ENCODE measurements at places on chromosomes 7 and 10. TPM values are rescaled to one million over a fixed set of nuclear protein-coding genes. Genes with fewer than 3 reads are reported as not detected.

DNA sequence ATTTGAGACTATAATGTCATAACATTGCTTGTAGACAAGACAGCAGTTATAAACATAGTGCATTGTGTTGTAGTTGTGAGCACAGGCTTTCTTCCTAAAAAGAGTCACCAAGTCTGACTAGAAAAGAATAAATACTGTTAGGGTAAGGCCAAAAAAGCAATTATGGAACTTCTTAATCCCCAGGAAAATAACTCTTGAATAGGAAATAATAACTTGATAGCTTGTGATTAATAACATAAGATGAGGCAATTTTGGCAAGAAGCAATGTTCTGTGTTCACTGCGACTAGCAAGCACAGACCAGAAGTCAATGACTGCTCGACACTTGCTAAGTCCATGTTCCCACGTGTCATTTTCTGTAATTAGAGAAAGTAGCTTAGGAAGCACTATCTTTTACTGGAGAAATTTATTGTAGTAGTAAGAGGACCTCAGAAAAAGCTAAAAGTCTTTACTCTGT is 97.1 kb downstream of the AGMO start:
- no peak for DNase-seq

GRCh38 chr7:16524332-16524731 is 2.3 kb upstream of the LRRC72 start:
- DNase-seq = no peak

GRCh38 chr7:38199154-38199553 is 21.1 kb downstream of the STARD3NL start:
- DNase-seq = no peak

DNA sequence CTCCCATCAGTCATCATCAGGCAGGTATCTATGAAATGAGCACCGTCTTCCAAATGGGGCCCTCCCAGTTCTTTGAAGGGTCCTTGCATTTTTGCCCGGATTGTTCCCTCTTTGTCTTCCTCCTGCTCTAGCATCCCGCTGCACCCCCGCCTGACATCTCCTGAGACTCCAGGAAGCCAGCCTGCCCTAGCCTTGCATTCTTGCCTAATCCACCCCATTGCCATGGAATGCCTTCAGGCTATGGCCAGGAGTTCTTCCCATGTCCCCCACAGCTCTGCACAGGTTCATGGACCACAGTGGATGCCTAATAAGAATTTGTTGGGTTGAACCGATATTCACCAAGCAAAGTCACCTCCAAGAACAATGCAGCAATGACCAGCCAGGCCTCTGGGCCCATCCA is 62.1 kb downstream of the ZMIZ1 start:
- DNase-seq = no peak

DNA sequence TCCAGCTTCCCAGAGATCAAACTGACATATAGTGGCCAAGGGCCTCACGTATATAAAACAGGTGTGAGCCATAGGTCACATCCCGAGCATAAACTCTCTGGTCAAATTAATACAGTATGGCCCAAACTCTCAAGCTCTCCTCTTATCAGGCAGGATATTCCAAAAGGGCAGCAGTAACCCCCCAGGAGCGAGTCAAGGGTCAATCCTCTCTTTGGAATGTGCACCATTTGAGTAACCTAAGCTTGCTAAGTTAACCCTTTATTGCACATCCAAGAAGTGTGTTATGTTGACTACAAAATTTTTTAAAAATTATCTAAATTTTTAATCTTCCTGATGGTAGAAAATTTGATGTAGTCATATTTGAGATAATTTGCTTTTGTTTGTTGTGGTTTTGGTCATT is 4.5 kb upstream of the TRIM24 start:
- no peak for DNase-seq

DNA sequence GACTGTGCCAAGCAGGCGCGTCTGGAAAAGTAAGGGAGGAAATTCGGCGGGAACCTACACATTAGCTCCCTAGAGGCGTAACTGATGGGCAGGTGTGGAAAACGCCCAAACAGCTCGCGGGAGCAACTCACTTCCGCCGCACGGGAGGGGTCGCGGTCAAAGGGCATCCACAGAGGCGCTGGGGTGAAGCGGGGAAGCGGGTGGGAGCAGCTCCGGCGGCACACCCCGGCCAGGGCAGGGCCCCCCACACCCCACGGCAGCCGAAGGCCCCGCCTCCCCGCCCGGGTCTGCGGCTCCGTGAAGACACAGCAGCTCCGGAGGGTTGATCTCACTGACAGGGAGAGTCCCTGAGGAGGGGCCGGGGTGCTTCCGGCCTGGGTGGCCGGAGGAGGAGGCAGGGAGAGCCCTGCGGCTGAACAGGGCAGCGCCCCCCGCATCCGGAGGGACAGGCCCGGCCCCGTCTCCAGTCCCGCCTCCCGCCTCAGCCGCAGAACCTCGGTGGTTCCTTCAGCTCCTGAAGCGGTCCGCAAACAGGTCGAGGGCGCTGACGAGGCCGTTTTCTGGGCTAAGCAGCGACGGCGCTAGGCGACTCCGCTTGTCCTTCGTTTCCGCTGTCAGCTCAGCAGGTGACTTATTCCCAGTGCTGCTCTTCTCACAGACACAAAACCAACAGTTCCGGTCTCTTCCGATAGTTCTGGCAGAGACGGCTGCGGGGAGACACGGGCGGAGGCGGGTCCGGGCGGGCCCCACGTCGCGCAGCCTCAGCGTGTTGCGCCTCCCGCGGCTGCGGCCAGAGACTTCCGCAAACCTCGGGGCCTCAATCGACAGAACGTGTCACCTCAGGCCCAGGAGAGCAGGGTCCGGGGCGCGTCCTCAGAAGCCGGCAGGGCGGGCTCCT is 276.1 kb downstream of the DNAJB6 start:
- no peak for DNase-seq

DNA sequence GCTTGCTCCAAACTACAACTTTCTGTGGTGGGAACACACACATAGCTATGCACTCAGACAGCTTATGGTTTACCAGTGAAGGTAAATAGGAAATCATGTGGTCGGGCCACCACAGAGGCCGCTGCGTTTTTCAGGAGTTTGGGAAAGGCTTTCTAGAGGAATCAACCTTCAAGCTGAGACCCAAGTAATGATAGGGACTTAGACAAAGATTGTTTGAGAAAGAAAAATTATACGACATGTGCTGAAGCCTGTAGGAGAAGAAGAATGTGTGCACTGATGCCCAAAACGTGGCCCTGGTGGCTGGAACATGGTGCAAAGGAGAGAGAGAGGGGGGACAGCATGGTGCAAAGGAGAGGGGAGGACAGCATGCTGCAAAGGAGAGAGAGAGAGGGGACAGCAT is 61.2 kb upstream of the VIPR2 start:
- DNase-seq = no peak

DNA sequence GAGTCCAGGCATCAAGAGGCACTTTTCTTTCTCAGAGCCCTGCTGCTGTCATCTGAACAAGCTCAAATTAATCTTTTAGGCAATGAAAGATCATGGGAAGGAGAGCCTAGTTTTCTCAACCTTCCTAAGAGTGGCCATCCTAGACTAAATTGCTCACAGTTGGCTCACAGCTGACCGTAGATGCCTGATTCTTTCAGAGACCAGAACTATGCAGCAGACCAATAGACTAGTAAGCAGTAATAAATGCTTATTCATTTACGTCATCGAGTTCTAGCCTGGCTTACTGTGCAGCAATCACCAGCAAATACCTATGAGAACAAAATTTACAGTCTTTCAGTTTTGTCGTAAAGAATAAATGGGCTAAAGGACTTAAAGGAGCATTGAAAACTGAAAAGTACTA is 602.9 kb upstream of the GHITM start:
- DNase-seq = no peak

- no peak for DNase-seq
Measured at GRCh38 chr10:86362586-86363183, 3.9 kb downstream of the GRID1 start.

DNA sequence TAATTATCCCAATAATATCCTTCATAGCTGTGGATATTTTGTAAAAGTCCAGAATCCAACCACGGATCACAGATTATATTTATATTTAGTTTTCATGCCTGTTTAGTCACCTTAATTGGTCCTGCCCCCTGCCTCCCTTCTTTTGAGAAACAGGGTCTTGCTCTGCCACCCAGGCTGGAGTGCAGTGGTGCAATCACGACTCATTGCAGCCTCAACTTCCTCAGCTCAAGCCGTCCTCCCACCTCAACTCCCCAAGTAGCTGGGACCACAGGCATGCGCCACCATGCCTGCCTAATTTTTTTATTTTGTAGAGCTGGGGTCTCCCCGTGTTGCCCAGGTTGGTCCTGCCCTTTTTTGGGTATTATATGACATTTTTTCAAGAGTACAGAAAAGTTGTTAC is 129.4 kb downstream of the KAT6B start:
- no peak for DNase-seq

GRCh38 chr10:51079331-51079730 is 5.0 kb downstream of the PRKG1 start:
- no peak for DNase-seq

DNA sequence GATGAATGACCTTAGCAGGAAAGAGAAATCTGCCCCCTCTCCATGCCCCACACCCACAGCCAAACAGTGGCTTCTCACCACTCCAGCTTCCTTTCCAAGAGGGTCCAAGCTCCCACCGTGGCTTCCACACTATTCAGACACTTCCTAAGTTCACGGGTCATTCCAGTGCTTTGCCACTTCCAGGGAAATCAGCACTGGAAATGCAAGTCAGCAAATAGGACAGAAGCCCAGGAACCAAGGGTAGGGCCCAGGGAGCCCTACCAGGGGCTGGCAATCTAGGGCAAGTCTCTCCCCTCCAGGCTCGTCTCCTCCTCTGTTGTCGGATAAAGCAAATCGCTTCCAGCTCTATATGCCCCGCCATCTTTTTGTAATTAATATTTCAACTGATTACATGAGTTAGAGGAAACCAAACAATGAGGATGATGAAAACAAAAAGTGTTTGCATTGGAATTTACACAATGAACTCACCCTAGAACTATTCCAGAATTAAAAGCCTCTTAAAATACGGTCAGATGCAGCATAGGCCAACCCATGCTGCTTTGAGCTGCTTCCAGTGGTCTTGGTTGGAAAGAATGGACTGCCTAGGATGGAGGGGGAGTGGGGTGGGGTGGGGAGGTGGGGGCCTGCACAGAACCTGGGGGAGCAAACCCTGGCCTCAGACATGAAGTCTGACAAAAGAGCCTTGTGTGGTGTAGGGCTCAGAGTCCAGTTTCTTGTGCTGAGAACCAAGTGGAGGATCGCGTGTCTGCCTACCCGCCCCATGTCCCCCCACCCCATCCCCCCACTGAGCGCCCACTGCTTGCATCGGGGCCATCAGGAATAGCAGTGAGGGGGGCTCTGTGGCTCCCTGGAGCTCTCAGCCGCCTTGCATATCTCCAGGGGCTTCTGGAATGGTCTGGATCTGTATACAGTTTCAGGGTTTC is 74.6 kb upstream of the CPXM2 start:
- DNase-seq = no peak

DNA sequence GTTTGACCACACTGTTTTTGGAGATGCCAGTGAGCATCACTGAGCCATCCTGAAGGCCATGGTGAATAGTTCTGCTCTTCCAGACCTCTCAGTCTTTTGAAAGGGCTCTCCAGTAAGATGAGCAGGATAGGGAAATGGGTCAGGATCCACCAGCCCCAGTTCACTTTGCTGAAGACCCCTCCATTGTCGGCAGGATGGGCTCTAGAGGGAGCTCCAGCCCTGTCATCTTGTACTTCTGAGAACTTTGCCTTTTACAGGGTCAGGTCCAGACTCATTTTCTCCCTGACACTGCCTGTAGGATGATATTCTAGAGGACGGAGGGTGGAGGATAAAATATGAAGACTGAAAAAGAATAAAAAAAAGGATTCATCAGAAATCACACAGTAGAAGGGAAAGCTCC is 13.1 kb downstream of the LHFPL3 start:
- DNase-seq = no peak

DNA sequence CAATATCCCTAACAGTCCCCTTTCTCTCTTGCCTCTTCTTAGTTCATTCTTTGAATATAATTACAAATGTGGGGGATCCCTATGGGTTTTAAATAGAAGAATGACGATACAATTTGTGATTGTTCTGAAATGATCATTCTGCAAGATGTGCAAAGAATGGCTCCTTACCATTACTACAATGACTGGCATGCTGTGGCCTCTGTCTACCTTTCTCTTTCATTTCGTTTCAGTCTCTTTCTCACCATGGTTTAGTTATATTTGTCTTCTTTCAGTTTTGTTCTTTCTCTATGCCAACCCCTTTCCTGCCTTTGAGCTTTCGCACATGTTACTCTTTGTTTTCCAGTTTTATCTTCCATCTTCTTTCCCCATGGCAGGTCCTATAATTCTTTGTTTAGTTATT is 176.5 kb downstream of the SUGCT start:
- DNase-seq = no peak

DNA sequence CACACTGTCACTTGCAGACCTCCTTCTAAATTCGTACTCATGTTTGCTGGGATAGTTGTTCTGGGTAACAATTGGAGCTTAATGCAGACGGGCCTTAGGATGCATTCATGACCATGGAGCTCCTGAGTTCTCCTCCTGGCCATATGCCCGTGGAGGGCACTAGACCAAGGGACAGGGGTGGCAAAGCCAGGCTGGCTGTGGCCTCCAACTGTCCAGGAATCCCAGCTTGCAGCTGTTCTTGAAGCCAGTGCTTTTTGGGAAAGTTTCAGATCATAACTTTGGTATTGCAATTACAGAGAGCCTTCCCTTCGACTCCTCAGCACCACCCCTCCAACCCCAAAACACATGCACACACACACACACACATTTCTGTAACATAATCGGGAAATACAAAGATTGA is 30.6 kb downstream of the ANTXRL start:
- no peak for DNase-seq

Gene PDE6C
- polyA plus RNA-seq = 0.78 TPM

Gene GPER1
- 6.5 TPM for polyA plus RNA-seq

Gene ELMO1
- 9.2 TPM for polyA plus RNA-seq

Gene PODXL
- 692 TPM for polyA plus RNA-seq

Gene PNLIPRP1
- not detected for polyA plus RNA-seq

Gene CLRN3
- polyA plus RNA-seq = 17.7 TPM

Gene GDF2
- not detected for polyA plus RNA-seq

Gene RET
- polyA plus RNA-seq = 21.4 TPM

Gene SPDYE2
- 10.5 TPM for polyA plus RNA-seq
